ENCODE measurements at places on chromosomes 6 and 20. TPM values are rescaled to one million over a fixed set of nuclear protein-coding genes. Genes with fewer than 3 reads are reported as not detected.

ACSS2 gene
- total RNA-seq = 34.2 TPM

PPIL6 gene
- total RNA-seq = 1.4 TPM

- peaks cover 8% of the 10 kb centered on the region for H3K27me3 ChIP-seq
- H3K36me3 ChIP-seq = no peaks in the 10 kb centered on the region
Observed at GRCh38 chr20:20887593-20888265, 175.3 kb upstream of the RALGAPA2 start.

DNA sequence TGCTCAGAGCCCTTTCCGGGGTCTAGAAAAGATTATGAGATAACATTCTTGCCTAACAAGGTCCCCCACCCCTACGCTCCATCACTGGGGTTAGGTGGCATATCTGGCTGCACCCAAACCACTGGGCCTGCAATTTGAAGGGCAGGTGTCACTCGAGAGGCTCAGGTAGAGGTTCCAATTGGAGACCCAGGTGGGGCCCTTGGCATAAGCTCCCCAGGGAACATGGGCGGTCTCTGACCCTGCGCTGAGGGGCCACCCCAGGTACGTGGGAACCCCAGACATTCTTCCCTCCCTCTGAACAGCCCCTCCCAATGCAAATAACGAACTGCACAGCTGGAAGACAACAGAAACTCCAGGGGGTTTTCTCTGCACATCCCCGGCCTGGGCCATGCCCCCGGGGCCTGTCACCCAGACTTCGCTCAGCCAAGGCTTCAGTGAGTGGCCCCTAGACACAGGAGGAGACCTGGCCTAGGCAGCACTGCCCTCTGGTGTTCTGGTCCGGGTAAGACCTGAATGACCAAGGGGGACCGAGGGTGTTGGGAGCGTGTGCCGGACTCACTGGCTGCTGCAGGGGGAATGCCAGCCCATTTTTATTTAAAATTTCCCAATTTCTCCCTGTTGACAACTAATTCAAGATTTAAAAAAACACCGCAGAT is 47.5 kb downstream of the DSTN start:
- H3K27me3 ChIP-seq = no peaks in the 10 kb centered on the region
- peaks cover 56% of the 10 kb centered on the region for H3K36me3 ChIP-seq
- peaks cover 49% of the 10 kb centered on the region for H3K4me1 ChIP-seq
- H3K4me3 ChIP-seq = no peak overlapping the region
- peak; percentile 87 for DNase-seq

GRCh38 chr6:127879685-127880084 is 21.2 kb downstream of the THEMIS start:
- no peaks in the 10 kb centered on the region for H3K36me3 ChIP-seq
- no peaks in the 10 kb centered on the region for H3K27me3 ChIP-seq
- no peak for DNase-seq
- no peak overlapping the region for H3K27ac ChIP-seq
- H3K4me1 ChIP-seq = no peaks in the 10 kb centered on the region
- H3K4me3 ChIP-seq = no peak overlapping the region

DNA sequence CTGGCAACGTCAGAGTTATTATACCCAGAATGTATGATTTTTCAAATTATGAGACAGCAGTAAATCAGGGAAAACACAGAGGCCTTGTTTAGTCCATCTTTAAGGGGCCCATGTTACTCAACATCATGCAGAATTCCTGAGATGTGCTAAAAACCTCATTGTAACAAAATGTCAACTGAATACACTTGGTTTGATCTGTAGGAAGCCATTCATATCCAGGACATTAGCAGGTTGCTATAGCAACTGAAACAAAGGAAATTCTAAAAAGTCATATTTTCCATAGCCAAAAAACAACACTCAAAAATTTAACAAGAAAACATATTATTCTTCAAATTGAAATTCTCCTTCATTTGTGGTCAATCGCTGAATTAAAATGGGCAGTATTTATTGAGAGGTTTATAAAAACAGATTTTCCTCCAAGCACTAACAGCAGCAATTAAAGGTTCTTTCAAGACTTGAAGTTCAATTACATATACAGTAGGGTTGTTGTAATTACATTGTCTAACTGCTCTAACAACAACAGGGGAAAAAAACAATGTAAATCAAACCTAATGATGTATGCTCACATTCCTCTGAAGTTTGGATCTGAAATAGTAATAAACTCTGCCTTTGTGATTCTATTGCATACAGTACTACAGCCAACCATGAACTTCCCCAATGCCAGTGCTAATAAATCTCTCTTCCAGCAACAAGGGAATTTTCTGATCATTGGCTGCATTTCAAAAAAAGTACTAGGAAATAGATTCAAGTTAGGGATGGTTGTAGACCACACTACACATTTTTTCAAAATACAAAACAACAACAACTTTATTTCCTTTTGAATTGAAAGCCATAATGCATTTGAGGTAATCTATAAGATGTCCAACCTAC is 34.9 kb downstream of the COL12A1 start:
- peaks cover 54% of the 10 kb centered on the region for H3K4me1 ChIP-seq
- no peaks in the 10 kb centered on the region for H3K27me3 ChIP-seq
- peaks cover 8% of the 10 kb centered on the region for H3K36me3 ChIP-seq
- no peak overlapping the region for H3K27ac ChIP-seq

Data from sigmoid colon (tissue), 7 donors.